ENCODE measurements at places on chromosomes 1 and 21. TPM values are rescaled to one million over a fixed set of nuclear protein-coding genes. Genes with fewer than 3 reads are reported as not detected.

Gene LAX1
- total RNA-seq, result 32.2 TPM

Gene OR2M3
- not detected for total RNA-seq

Gene CIART
- 1.7 TPM for total RNA-seq

Gene OR2L8
- total RNA-seq, result not detected

Gene TACSTD2
- not detected for total RNA-seq

Data from CD8-positive, alpha-beta memory T cell (primary cell).